ENCODE measurements at places on chromosomes 7 and 10.

- DNase-seq = no peak
Measured at GRCh38 chr7:41787651-41788350, 84.9 kb upstream of the INHBA start.

GRCh38 chr7:22240904-22241571 is 115.9 kb downstream of the RAPGEF5 start:
- no peak for DNase-seq

- DNase-seq = no peak
Measured at GRCh38 chr10:78473006-78473405, 439.3 kb downstream of the RPS24 start.

DNA sequence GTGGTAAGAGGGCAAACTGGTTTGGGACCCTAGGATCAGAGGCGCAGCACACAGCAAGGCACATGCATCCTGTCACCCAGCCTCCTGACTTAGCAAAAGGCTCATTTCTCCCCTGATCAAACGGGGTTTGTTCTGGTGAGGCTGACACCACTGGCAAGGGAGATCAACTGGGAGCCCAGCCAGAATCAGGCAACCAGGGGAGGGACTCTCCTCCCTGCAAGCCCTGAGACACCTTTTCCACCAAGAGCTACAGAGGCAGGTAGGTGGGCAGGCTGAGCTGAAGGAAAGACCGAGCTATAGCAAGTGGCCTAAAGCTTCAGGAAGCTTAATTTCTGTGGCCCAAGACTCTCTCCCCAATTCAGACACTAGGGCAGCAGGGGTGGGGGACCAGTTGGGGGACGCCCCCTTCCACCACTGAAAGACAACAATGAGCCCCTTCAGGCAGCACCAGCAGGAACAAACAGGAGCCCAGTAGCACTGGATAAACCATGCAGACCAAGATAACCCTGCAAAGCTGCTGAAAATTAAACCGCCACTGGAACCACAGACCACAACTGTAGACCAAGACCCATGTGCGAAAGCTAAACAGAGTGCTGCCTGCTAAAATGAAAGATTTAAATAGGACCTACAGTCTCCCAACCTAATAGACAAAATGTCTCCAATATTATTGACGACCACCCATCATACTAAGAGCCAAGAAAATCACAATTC is 27.1 kb upstream of the SAR1A start:
- no peak for DNase-seq

DNA sequence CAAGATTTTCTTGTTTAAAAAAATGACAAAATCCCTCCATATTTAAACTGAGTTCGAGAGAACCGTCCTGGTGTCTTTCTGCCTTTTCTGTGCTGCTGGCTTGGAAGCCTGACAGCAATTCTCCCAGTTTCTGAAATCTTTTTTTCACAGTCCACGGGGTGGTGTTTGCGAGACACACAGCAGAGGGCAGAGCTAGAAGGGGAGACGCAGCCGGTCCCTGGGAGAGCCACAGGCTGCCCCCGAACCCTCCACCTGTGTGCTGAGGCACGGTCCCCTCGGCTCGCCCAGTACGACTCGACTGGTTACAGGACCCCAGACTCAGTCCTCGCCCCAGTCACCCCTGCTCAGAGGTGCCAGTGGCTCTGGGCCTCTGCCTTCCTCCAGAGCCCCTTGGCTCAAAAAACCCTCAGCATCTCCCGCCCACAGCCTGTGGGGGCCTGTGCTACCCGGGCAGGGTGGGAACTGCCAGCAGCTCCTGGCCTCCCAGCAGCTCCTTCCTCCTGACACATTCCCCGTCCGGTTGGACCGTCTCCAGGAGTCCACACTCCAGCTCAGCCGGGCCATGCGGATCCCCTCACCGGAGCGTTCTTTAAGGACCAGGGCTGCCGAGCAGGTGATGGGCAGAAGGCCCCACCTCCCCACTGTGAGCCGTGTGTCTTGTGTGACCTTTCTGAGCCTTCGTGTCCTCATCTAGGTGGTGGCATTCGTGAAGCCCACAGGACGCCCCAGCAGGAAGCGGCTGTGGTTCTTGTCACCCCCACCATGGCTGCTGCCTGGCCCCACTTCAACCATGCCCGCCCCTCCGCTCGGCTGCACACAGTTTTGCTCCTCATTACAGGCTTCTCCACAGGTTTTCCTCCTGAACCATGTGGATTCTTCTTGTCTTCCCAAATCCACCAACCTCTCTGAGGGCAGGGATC is 52.3 kb upstream of the EN2 start:
- DNase-seq = no peak

DNA sequence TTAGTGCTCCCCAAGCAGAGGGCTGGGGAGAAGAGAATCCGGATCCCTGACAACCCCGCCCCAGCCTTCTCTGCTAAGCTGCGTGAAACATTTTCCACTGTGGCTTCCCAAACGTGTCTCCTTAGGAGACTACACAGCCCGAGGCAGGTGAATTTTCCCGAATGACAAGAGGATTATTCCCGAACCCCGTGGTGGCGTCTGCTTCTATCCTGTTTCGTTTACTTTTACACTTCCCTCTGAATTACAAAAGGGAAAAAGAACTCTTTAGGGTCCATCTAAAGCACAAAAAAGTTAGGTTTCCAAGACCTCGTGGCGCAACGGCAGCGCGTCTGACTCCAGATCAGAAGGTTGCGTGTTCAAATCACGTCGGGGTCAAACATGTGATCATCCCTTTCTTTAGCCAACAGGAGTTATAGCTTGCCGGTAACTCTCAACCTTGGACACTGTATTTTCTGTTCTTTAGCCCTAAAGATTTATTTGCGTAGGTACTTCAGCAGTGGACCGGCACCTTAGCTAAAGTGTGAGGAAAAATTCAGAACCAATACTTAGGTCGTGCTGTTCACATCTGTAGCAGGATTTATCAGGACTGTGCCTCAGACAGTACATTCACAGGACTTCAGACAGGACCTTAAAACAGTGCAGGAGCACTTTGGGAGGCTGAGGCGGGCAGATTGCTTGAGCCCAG is 3.2 kb upstream of the ZNF789 start:
- no peak for DNase-seq

DNA sequence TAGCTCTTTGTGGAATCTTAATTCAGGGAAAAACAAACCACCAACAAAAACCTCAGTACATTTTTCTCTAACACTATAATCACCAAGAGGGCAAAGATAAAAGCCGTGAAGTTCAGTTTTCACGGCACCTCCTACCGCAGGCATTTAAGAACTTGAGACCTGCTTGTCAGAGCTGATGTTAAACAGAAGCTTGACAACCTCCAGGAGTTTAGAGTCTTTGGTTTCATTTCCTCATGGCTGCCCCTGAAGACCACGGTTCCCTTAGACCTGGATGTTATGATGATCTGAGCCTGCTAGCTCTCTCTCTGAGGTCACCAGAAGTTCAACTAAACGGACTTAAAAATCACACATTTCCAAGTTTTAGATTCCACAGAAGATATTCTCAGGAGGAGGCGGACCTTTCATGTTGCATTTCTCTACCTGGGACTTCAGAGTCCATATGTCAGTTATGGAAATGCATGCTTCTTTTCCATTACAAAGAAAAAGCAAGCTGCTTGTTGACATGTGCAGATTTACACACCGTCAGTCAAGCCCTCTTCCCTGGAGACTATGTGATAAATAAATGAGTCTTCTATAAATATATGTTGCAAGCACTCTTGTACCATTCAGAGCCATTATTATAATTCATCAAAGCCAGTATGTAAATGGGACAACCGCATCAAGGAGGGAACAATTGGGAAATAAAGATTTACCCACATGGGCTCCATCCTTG is 258.0 kb downstream of the GFRA1 start:
- no peak for DNase-seq

DNA sequence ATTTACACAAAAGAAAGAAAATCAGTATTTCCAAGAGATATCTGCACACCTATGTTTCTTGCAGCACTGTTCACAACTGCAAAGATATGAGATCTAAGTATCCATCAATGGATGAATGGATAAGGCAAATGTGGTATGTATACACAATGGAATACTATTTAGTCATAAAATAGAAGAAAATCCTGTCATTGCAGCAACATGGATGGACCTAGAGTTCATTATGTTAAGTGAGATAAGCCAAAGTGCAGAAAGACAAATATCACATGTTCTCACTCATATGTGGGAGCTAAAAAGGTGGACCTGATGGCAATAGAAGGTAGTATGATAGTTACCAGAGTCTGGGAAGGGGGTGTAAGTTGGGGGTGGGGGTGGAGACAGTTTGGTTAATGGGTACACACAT is 1171.6 kb downstream of the SORCS1 start:
- no peak for DNase-seq

DNA sequence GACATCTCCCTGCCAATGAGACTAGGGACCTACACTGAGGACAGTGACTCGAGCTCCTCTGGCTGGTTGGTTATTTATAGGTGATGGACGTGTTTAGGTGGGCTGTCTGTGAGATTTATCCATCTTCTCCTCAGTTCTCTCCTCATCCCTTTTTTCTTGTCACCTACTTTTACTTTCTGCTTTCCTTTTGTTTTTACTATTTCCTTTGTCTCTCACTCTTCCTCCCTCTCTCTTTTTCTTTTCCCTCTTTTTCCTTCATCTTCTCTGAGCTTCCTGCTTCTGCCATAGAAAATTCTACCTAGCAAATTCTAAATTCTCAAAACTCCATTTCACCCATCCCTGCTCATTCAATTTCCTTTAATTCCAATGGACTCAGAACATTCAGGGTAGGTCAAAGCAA is 478.0 kb downstream of the GRID1 start:
- DNase-seq = no peak

DNA sequence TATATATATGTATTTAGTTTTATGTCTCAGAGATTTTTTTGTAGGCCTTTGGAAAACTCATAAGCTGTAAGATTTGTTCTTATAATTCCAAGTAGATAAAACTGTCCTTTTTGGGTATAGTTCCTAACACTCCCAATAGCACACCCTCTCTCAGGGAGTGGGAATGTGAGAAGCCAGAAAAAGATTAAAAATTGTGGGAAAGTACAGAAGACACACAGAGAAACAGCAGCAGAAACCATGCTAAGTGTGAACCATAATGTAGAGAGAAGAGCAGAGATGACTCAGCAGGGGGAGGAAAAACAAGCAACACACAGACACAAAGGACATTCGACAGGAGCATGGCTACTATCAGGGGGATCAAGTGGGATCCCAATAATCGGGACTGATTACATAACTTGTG is 401.6 kb downstream of the MAGI2 start:
- DNase-seq = no peak

- DNase-seq = no peak
Measured at GRCh38 chr10:15068802-15069201, 19.8 kb downstream of the ACBD7 start.

DNA sequence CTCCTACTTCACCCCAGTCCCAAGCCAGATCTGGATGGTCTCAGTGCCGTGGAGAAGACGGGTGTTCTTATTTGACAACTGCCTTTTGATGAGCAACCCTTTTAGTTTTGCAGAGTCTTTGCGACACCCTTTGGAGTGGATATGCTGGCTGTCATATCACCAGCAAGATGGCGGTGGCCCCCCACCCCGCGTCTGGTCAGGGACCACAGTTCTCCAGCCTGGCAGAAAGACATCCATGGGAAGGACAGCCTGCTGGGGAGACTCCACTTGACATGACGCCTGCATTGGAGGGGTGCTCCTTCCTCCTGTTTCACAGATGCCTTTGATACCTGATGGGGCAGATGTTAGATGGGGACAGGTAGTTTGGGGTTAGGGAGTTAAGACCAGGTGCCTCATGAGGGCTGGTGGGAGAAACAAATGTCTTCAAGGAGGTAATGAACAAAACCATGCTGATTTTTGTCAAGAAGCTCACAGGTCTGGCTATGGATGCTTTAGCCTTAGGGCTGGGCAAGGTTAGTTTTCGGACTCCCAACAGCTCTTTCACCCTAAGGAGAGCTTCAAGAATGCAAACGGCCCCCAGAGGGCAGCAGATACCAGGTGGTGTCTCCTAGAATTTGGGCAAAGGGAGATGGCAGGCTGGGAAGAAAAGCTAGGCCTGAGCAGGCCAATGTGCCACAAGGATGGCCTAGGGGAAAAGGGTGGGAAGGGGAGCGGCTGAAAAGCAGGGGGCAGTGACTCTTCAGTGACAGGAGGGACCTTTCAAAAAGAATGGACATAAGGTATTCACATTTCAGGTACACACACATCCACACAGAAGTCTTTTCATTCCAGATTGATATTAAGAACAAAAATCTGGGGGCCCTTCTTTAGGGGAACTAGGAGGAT is 95.2 kb downstream of the CLEC2L start:
- DNase-seq = no peak

- no peak for DNase-seq
Measured at GRCh38 chr10:123621916-123622315, 44.2 kb upstream of the GPR26 start.

GRCh38 chr7:116176226-116176625 is 34.1 kb upstream of the TES start:
- DNase-seq = no peak

DNA sequence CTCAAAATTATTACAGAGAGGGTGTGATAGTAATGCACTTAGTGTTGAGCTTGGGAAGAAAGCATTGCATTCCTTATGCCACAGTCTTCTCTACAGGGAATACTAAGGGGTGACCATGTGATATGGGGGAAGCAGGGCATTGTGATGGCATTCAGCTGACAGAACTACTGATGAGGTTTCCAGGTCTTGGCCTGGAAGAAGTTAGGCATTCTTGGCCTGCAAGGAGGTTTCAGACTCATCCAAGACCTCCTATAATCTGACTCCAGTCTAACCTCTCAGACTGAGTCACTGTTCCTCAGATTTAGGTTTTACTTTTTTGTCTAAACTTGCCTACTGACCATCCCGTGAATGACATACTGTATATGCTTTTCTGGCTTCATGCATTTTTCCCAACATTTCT is 7.9 kb downstream of the STMP1 start:
- no peak for DNase-seq

- DNase-seq = no peak
Measured at GRCh38 chr10:122702275-122702674, 2.6 kb upstream of the C10orf120 start.

GRCh38 chr10:31604096-31604495 is 285.1 kb downstream of the ZEB1 start:
- no peak for DNase-seq

DNA sequence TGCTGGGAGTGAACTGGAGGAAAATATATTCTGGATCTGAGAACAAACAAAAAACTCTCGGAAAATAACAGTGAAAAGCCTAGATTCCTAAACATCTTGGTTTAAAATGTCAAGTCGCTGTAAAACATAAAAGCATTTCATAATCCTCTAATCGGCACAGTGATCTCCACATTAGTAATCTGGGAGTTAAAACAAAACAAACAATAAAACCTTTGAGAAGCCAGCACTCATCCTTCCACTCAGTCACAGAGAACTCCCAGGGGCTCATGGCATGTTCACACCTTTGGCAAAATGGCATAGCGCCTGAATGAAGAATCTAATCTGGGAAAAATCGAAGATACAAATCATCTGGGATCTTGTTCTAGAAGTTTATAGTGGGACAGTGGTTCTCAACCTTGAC is 24.1 kb upstream of the HPS1 start:
- DNase-seq = no peak
